ENCODE measurements at places on chromosomes 3 and 15.

DNA sequence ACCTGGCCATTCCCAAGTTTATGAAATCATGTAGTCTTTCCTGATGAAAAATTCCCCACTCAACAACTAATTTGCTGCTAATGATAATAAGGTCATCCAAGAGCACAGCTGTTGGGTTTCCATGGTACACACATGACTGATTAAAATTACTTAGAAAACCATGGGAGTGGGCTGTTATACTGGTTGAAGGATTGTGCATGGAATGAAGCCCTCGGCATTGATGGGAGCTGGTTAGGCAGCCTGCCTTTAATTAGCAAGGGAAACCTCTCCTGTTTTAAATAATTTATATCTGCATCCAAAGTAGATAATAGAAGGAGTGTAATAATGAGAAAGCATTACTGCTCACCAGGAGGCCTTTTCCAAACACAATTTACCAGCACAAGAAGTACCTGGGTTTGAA is 235.1 kb upstream of the CFAP20DC start:
- DNase-seq, result no peak

- DNase-seq, result no peak
Observed at GRCh38 chr3:190320594-190321362, 1.5 kb downstream of the CLDN1 start.

DNA sequence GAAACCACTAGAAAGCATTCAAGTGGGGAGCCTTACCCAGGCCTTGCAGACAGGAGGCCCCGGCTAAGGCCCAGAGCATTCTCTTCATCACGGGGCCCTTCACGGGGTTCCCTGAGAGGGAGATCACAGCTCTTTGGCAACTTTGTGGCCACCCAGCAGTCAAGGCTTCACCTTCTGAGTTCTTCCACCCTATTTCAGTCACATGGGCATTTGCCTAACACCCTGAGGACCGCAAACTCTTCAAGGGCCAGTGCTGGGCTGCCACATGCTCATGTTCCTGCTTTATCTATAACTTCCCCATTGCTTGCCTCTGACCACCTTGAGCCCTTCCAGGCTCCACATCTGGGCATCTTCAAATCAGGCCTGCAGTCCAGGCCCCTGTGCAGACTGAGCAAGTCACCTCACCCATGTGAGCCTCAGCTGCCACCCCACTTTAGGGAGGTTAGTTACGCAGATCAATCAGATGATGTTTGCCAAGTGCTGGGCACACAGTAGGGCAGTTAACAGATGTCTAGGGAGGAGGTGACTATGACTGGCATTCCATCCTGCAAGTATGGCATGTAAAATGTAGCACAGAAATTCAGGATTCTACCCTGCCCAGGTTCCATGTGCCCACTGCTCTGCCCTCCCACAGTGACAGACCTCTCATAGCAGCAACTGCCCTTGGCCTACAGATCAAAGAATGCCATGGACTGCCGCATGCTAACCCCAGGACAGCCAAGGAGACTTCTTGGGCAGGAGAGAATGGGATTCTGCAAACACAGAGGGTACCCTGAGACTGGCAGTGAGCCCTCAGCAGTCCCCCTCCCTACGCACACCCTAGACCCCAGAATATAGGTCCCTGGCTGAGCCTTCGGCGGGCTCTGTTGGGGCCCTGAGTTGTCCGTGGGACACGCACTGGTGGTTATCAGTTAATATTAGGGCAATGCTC is 37.6 kb upstream of the ZNF710 start:
- no peak for DNase-seq

GRCh38 chr3:139123377-139124095 is 78.8 kb upstream of the PRR23C start:
- no peak for DNase-seq

DNA sequence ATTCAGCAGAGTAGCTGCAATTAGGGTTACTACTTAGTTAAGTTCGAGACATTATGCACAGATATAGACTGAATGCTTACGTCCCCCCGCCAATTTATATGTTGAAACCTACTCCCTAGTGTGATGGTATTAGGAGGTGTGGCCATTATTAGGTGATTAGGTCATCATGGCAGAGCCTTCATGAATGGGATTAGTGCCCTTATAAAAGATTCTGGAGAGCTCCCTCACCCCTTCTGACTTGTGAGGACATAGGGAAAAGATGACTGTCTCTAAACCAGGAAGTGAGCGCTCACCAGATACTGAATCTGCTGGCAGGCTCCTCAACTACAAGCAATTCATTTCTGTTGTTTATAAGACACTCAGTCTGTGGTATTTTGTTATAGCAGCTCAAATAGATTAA is 25.6 kb upstream of the TEX9 start:
- no peak for DNase-seq

Data from stimulated activated CD8-positive, alpha-beta memory T cell treated with anti-CD3 and anti-CD28 coated beads, Interleukin-15, amount 100 ng/mL, for 4 hours (primary cell).